ENCODE measurements at places on chromosomes 12 and 14.

DNA sequence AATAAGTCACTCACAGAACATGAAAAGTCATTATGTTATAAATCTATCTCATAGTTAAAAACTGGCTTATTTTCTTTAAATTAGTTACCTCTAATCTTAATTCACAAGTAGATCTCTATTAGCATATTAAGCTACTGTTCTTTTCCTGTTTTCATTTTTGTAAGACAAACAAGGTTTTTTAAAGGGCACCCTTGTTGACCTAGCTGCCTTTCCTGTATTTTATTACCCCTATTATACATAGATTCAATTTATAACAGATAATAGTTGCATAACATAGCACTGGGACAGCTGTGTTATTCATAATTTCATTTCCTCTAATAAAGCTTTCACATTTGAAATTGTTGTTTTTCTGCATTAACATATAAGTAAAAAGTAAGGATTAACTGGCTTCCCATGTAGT lies 1500.7 kb upstream of the FLRT2 start:
- no peak for DNase-seq

- DNase-seq, result no peak
Observed at GRCh38 chr12:126488806-126489205, 1423.6 kb downstream of the AACS start.

GRCh38 chr12:1351926-1352325 lies 242.5 kb downstream of the FBXL14 start:
- no peak for DNase-seq

DNA sequence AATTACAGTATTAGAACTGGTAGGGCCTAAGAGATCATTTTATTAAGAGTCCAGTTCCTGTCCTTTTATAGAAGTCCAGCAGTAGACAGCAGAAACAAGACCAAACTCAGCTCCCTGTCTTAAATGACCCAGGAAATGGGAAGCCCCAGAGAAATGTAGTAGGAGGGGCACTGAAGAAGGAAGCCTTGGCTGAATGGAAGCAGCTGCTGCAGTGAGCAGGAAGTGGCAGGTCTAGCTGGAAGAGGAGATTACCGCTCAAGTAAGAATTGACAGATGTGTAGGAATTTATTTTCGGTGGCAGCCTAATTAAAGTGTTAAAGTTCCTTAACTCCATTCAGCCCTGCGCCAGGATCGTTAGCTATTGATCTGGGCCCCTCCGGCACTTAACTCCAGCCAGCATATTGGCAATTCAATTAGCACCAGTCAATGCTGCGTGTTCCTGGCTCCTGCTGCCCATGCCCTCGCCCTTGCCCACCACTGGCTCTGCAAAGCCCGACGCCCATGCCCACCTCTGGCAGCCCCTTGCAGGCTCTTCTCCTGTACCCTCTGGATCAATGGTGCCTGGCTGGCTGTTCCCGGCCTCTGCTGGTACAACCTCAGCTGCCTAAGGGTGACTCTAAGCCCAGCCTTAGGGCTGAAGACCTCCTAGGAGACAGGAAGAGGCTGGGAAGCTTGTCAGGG lies 21.1 kb downstream of the ZFHX2 start:
- DNase-seq, result no peak

DNA sequence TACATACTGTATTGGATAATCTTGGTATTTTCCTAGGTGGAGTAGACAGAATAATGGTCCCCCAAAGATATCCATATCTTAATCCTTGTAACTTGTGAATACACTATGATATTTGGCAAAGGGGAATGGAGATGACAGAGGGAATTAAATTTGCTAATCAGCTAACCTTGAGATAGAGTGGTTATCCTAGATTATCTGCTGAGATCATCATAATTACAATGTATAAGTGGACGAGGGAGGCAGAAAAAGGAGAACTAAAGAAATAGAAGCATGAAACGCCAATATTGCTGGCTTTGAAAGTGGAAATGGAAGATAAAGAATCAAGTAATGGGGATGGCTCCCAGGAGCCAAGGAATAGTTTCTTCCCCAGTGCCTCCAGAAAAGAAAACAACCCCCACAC lies 398.7 kb downstream of the NOVA1 start:
- DNase-seq, result no peak

DNA sequence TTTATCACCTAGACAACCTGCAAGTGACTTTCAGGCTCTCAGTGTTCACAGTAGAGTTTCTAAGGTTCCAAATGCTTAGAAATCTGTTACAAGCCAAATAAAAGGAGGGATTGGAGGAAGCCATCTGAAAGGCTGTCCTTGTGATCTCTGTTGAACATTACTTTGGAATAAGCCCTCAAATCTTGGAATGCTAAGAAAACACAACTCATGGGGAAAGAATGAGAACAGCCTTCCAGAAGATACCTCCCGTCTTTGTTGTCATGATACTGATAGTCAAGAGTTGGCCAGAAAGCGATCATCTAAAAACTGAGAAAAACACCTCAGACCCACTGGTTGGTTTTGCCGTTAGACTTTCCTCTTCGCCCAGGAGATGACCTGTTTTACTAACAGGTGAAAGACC lies 44.4 kb upstream of the KCNK13 start:
- DNase-seq, result no peak
